ENCODE measurements at places on chromosomes 5 and 9.

DNA sequence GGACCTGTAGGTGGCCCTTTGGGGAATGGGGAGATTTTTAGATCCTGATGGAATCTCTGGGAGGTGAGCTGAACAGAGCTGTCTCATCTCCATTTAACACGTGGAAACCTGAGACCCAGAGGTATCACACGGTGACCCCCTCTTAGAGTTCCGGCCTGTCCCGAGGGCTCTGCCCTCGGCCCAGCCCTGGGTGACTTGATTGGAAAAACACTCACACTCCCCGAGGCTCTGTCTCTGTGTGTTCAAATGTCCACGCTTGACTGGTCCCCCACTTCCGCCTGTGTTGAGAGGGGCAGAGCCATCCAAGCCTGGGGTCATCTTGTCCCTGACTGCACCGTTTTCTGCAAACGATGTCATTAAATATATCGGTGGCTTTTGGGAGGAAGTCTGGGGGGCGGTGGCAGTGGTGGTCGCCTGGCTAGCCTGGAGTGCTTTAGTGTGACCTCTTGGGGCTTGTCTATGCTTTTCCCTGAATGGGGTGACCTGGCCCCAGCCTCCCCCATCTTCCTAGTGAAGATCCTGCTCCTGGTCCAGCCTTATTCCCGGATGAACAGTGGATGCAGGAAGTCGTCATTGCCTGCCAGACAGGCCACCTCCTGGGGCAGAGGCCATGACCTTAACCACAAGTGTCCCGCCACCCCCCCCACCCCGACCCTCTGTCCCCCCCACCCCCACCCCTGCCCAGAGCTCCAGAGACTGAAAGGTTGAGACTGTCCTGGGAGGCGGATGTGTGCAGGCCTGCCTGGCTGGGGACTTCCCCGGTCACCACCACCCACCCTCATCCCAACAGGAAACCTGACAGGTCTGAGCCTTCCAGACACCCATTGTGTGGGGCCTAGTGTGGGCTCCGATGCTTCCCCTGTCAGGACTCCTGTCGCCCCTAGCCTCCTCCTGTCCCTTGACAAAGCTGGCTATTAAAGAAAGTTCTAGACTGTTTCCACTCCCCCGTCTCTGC lies 5.3 kb upstream of the DAB2IP start:
- DNase-seq: no peak

- no peak for DNase-seq
These were observed 79.0 kb upstream of the ZNF608 start for GRCh38 chr5:124825250-124825982.

- DNase-seq: no peak
These were observed 16.3 kb downstream of the CARD19 start for GRCh38 chr9:93112116-93112863.

DNA sequence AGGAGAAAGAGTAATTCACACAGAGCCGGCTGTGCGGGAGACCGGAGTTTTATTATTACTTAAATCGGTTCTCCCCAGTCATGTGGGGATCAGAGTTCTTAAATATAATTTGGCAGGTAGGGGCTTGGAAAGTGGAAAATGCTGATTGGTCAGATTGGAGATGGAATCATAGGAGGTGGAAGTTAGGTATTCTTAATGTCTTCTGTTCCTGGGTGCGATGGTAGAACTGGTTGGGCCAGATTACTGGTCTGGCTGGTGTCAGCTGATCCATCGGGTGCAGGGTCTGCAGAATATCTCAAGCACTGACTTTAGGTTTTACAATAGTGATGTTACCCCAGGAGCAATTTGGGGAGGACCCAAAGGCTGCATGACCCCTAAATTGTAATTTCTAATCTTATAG lies 4.6 kb upstream of the CERCAM start:
- DNase-seq: no peak

DNA sequence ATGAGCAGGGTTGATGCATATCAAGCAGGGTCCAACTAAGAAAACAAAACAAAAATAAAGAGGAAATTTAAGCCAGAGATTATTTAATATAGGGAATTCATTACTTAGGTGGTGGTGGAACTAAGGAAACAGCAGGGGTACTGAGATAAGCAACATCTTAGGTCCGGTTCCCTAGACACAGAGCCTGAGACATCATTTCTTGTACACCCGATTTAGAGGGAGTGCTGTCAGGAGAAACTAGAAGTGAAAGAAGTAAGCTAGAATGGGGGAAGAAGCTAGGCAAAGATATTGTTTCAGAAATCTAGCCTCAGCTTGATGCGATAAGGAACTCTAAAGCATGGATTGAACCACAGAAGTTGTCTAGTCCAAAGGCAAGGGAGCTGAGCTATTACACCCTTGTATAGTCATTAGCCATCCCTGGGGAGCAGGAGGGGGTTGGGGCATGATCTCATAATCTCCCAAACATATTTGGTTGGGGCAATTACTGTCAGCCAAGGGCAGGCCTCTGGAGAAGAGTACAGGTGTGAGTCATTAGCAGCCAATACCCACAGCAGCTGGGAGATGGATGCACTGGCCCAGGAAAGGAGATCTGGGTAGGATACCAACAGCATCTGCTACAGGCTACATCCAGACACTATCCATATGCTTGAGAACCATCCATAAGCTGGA lies 194.5 kb downstream of the ARL15 start:
- peak; percentile 34 for DNase-seq

GRCh38 chr9:3434594-3434993 lies 91.2 kb downstream of the RFX3 start:
- DNase-seq: peak; percentile 11

- peak; percentile 31 for DNase-seq
These were observed 2.7 kb downstream of the DAB2 start for GRCh38 chr5:39422036-39422606.

DNA sequence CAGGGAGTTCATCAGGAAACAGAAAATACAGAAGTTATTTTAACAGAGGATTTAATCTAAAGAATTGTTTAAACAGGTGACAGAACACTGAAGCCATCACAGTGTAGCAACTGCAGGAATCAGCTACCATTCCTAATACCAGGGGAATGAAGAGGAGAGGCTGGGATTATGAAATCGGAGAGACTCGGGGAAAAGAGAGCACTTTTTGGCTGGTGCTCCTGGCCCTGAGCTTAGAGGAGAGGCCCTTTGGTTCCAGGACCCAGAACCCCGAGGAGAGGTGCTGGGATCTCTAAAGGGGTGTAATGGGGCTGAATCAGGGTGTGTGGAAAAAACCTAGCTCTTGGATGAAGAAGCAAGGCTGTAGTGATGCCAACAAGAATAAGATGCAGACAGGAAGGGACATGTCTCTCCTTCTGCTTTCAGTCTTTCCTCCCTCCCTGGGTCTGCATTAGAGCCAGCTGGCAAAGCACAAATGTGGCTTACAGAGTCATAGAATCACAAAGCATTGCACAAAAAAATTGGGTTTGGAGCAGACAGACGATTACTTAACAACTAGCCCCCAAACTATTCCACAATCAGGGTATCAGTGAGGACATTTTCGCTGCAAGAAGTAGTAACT lies 11.6 kb upstream of the SFXN1 start:
- DNase-seq: no peak

DNA sequence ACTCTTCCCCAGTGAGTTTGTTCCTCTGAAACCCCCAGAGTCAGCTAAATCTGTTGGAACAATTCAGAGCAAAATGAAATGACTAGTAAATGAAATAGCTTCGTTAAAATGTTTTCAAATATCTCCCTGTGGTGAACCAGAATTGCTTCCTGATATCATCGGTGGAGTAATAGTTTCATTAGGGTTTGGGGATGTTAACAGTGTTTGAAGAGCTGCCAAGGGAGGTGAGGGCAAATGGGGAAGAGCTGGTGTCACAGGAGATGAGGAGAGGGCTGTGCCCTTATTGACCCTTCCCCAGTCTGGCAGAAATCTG lies 4.3 kb upstream of the C7 start:
- DNase-seq: no peak

GRCh38 chr5:31095796-31096195 lies 97.7 kb upstream of the CDH6 start:
- no peak for DNase-seq

- DNase-seq: no peak
These were observed 26.1 kb downstream of the HRH2 start for GRCh38 chr5:175683921-175684320.

GRCh38 chr5:39185761-39186160 lies 33.6 kb downstream of the FYB1 start:
- no peak for DNase-seq

DNA sequence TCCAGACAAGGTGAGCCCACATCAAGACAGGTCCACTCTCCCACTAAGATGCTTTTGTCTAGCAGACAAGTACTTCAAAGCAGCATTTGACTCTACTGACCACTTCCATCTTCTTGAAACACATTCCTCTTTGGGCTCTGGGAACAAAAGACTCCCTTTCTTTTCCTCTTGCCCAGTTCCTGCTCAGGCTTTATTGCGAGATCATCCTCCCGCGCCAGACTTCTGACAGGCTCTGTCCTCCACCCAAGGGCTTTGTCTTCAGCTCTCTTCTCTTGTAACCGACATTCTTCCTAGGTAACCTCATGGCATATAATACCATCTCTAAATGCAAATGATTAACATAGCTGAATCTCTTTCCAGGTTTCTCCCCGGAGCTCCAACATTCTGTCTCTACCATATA lies 85.8 kb downstream of the NUDT12 start:
- DNase-seq: no peak

DNA sequence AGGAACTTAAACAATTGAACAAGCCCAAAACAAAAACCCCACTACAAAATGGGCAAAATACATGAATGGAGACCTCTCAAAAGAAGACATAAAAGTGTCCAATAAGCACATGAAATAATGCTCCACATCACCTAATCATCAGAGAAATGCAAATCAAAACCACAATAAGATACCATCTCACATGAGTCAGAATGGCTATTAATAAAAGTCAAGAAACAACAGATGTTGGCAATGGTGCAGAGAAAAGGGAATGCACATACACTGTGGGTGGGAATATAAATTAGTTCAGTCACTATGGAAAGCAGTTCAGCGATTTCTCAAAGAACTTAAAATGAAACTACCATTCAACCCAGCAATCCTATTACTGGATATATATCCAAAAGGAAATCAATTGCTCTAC lies 337.4 kb upstream of the GRIA1 start:
- DNase-seq: peak; percentile 96

- peak; percentile 50 for DNase-seq
These were observed 310.2 kb downstream of the AGTPBP1 start for GRCh38 chr9:85431339-85432102.

DNA sequence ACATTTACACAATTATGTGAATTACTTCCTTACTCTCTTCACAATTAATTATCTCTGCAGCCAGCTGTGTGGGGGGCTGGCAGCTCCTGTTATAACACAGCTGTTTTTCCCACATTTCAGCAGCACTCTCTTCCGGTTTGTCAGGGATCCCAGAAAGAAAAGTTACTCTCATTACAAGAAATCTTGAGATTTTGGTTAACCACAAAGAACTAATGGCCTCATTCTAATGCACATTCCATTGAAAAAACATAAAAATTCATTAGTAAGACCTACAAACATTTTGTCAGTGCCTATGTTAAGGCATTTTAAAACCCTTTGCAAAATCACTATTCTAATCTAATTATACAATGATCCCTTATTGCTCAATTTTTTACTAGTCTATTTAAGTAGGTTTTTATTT lies 64.1 kb downstream of the PDE4D start:
- peak; percentile 91 for DNase-seq

- peak; percentile 66 for DNase-seq
These were observed 4.2 kb upstream of the ZNF366 start for GRCh38 chr5:72511366-72511765.

GRCh38 chr5:76400466-76400865 lies 2.6 kb upstream of the IQGAP2 start:
- no peak for DNase-seq

DNA sequence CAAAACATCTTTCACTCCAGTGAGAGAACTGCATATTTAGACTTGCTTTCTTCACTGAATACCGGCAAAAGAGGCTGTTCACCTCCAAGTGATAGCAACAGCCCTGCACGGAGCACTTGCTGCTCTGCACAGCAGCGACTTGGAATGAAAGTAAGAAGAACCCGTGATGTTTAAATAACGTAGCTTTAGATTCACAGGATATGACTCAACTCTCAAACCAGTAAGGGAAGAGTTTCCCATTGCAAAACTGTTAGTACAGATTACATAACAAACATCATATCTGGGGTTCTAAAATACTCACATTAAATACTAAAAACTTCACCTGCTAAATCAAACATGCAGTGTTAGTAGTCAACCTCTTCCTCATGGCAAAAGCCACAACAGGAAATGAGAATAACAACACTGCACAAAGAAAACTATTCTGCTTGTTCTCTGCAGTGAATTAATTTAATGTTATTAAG lies 203.4 kb downstream of the MCTP1 start:
- peak; percentile 75 for DNase-seq

DNA sequence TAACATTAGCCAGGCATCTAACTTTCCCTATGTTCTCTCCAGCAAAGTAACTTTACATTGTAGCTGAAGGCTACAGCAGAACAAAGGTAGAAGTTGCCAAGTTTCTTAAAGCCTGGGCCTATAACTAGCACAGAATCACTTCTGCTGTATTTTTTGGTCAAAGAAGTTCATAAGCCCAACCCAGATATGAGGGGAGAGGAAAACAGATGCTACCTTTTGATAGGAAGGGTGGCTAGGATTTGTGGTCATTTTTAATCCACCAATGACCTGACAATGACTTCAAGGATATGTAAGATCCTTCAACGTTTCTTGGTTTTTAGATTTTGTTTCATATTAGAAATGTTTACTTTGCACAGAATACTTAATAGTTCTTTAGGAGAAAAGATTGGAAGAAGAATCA lies 64.2 kb upstream of the RANBP3L start:
- DNase-seq: no peak

- DNase-seq: no peak
These were observed 33.1 kb downstream of the ALDH7A1 start for GRCh38 chr5:126561908-126562307.

- peak; percentile 86 for DNase-seq
These were observed 531.6 kb upstream of the CLINT1 start for GRCh38 chr5:158390577-158390976.

GRCh38 chr5:167797933-167798332 lies 493.5 kb upstream of the WWC1 start:
- peak; percentile 37 for DNase-seq

DNA sequence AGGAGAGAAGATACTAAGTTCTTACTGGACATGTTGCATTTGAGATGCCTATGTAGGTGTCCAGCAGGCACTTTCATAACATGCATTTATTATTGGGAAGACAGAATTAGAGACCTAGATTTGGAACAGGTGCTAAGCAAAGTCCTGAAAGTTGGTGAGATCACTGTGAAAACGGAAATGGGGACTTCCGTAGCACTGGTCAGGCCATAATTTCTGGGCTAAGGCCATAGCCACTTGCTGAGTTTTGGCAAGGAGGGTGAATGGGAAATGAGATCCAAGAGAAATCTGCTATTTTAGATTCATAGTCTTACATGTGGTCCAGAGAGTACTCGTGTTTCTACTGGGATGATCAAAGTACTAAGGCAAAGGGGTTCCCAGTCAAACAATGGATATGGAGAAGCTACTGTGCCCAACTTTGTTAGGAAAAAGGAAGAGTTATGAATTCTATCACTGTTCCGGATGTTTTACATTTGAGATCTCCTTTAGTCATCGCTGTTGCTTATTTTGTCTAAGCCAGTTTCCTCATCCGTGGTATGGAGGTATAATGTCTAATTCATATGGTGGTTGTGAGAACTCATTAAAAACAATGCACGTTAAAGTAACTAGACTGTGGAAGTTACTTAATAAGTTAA lies 33.4 kb downstream of the TEK start:
- no peak for DNase-seq

- DNase-seq: peak; percentile 55
These were observed 146.8 kb upstream of the SPEF2 start for GRCh38 chr5:35470866-35471265.
